ENCODE measurements at places on chromosomes 7 and 10.

DNA sequence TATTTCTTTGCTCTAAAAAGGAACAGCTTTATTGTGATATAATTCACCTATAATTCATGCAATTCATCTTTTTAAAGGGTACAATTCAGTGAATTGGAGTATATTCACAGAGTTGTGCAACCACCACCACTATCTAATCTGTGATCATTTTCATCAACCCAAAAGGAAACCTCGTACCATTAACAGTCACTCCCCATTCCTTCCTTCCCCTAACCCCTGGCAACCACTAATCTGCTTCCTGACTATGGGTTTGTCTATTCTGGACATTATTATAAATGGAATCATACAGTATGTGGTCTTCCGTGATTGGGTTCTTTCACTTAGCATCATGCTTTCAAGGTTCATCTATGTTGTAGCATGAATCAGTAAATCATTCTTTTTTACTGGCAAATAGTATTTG, 52.3 kb downstream of the MKI67 start:
- no peak for DNase-seq

- DNase-seq, result no peak
Observed at GRCh38 chr10:59126261-59126660, 50.2 kb upstream of the PHYHIPL start.

DNA sequence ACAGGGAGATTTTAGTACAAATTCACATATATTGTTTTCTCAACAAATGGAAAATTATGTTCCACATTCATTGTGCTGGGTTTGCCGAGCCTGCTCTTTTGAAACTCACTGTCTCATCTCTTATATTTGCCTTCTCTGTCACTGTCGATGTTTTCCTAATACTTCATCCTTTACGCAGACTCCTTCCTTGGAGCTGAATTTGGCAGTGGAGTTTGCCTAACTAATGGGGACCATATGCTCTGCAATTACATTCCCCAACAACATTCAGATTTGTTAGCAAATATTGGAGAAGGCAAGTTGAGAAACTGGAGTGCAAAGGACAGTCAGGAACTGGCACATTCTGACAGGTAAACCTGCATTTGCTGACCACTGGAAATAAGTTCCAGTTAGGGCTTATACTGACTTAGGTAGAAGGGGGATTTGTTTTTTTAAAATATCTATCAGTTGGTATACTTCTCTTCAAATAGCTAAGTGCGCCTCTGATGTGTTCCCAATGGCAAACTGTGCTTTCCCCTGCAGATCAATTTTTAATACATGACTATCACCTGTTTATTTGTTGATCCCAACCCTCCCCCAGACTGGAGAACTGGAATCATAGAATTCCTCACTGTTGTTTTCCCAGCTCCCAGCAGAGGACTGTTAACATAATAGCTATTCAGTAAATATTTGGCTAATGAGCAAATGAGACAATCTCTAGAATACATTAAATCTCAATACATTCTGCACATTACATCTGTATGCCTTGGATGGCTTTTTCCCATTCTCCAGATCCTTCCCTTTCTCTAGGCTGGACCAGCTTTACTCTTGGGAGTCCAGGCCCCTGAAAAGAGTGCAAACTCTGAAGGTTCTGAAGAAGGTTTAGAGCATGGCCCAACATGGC, 769.3 kb downstream of the KCNMA1 start:
- no peak for DNase-seq

- DNase-seq, result no peak
Observed at GRCh38 chr10:123808286-123808685, 83.3 kb downstream of the CPXM2 start.

DNA sequence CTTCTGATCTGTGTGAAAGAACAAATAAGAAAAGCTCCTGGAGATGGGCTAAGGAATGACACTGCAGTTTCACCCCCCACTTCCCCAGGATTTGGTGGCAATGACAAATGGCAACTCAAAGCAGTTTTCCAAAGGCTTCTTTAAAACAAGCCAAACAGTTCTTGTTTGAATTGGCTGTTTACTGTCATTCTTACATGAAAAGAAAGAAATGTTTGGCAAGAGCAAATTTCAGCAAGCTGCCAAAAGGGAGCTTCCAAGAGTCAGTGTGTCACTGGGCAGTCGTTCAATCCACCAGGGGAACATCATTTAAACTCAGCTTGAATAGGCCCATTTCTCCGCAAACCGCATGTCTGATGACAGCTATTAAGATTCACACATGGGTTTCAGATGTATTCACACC, 119.0 kb upstream of the RHOBTB1 start:
- DNase-seq, result no peak

DNA sequence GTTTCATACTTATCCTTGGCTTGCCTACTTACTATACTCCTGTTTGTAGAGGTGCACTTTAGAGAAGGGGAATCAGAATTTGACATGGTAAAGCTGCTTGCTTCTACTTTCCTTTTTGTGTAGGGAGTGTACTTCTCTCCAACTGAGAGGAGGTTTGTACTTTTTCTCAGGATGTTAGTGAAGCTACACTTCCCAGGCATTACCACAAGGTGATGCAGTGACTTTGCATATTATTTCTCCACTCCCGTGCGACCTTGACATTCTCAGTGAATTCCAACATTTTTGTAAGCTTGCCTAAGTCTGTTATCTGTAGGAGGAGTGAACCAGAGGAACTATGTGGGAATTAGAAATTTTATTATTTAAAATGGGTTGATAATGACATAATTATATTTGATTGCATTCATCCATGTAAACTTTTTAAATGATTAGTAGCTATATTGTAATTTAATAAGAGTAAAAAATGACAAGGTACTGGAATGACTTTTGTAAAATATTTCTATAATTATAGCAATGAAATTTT, 5.2 kb downstream of the TAX1BP1 start:
- DNase-seq, result no peak

DNA sequence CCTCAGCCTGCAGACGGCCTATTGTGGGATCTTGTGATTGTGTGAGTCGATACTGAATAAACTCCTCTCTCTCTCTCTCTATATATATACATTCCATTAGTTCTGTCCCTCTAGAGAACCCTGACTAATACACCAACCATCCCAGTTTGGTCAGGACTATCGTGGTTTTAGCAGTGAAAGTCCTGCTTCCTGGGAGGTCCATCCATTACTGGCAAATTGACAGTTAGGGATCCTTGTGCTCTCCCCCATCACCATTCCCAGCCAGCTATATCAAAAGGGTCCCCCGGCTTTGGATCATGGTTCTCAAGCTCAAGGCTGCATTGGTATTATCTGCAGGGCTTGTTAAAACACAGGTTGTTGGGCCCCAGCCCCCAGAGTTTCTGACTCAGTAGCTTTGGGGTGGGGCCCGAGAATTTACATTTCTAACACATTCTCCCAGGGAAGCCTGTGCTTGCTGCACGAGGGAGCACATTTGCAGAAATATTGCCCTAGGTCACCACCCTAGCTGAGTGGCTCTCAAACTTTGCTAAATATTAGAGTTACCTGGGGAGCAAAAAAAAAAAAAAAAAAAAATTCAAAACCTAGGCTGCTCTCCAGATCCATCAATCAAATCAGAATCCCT, 899.1 kb upstream of the AUTS2 start:
- DNase-seq, result no peak

- DNase-seq, result no peak
Observed at GRCh38 chr10:127944256-127944655, 37.4 kb downstream of the PTPRE start.

GRCh38 chr10:34670081-34670480, 145.0 kb downstream of the PARD3 start:
- DNase-seq, result no peak

- DNase-seq, result no peak
Observed at GRCh38 chr10:13660551-13660920, 73.8 kb downstream of the PRPF18 start.

DNA sequence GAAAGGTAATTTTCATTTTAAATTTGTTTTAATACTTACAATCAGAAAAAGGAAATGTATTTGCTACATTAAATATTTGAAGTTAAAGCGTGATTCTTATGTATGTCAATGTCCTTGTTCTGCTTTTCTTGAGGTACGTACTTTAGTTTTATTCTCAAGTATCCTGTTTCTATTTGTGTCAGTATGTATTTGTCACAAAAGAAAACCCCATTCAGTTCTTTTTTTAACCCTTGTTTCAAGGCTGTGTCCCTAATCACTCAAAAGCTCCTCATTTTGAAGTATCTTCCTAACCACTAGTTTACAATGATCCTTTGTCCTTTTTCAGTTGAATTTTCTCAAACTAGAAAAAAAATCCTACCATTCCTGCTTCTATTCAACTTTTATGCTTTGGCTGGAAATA, 25.2 kb downstream of the NHLRC2 start:
- no peak for DNase-seq

DNA sequence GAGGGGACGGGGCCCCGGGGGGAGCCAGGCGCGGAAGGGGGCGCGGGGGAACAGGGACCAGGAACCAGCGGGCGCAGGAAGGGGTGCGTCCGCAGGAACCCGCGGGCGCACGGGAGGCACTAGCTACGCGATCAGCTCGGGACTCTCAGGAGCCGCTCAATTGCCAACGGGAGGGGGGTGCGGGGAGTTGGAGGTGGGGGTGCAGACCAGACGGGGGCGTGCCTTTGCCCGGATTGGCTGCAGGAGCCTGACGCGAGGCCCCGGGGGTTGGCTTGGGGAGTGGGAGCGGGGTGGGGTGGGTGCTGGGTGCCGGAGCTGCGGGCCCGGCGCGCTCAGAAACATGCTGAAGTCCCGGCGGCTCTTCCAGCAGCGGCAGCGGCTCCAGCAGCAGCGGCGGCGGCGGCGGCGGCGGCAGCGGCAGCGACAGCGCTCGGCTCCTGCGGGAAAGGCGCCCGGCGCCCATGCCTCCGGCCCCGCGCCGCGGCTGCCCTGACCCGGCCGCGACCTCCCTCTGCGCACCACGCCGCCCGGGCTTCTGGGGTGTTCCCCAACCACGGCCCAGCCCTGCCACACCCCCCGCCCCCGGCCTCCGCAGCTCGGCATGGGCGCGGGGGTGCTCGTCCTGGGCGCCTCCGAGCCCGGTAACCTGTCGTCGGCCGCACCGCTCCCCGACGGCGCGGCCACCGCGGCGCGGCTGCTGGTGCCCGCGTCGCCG, at the start of gene ADRB1:
Gene ADRB1 (plus strand): TSS at position 335 of the 715 bp plus-strand sequence. CDS start 267 bp downstream, at position 602.
- DNase-seq, result peak; percentile 24

DNA sequence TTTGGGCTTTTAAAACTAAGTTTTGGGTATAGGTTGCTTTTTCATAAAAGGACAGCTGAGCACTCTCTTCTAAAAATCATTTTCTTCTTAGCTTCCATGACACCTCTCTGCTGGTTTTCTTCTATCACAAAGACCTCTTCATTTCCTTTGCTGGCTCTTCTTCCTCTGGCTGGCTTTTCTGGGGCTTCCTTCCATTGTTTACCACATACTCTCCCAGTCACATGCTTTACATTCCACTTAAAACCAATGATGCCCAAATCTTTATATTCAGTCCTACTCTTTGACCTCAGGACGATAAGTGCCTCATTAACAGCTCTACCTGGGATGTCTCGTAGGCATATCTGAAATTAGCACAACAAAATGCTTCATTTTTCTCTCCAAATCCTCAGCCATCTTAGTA, 26.8 kb downstream of the FAM133B start:
- no peak for DNase-seq

DNA sequence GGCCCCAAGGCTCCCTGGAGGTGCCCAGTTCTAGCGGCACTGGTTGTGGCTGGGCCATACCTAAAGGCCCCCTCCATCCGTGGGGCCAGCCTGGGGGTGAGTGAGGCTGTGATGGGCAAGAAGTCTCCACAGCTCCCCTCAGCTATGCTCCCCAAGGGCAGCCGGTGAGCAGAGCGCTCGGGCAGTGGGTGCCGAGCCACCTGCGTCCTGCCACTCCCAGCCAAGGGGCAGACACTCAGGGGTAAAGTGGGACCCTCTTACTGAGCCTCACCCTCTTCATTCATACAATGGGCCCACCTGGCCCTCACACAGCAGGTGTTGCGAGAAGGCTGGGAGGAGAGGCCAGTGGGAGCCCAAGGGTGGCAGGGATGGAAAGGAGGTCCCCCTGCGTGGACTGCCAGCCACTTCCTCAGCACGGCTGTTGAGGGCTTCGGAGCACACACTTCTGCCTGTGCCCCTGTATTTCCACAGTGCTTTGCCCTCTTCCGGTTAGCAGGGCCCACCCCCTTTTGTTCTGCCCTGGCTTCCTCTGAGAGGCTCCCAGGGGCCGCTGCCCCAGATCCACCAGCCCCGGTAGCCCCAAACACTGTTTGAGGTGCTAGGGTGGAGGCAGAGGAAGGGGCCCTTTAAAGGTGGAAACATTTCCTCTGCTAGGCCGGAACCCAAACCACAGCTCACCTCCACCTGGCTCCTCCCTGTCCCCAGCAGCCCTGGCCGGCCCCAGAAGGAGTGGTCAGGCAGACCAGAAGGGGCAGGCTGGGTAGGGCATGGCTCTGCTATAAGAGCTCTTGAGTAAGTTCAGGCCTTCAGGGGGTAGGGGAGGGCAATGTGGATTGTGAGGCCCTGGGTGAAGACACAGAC, 16.4 kb upstream of the C10orf105 start:
- DNase-seq, result peak; percentile 65

DNA sequence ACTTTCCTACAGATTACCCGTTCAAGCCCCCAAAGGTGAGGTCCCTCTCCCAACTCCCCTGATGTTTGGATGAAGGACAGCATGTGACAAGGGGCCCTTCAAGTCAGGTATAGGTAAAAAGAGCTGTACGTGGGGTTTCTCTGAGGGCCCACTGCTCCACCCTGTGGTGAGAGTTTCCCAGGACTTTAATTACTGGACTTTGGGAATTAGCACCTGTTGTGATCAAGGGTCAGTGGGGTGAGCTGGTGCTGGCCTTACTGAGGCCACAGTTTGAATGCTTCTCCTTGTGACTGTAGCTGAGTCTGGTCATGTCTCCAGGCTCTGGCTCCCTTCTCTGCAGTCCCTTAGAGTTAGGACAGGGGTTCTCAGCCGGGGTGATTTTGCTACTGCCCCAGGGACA, 16.8 kb downstream of the UBE2D4 start:
- no peak for DNase-seq

DNA sequence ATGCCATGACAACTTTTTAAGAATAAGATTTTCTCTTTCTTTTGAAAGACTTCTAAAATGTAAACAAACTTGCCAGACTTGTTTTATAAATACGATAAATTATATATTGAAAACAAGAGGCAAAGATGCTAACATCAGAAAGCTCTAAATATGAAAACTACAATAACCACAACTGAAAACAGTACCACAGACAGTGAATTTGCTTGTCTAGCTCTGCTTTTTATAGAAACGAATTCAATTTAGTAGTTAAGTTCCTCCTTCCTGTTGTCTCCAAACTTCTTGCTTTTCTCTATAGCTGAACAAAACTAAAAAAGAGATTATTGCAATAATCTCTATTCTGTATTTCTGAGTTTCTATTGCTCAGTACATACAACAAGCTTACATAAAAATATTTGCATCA, 147.4 kb downstream of the CALCR start:
- no peak for DNase-seq

DNA sequence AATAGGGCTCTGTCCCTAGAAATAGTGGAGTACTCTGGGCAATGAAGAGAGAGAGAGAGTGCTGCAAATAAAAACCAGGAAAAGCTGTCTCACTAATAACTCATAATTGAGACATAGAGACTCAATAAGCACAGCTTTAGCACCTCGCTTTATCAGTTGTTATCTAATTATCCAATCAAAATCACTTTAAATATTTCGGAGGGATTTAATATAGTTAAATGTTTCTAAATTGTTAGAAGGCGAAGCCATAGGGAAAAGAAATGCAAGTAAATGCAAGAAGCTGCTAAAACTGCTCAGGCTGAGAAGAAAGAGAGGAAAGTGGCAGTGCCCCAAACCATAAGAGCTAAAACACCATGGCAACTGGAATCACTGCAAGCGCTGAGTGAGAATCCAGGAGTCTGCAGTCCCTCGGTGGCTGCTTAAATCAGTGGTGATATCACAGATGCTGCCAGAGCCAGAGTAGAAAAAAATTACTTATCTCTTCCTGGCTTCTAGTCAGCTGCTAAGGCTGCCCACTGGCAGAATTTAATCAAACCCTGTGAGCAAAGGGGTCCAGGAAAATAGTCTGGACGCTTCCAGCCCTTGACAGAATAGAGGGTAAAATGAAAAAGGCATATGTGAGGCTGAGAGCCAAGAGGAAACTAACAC, 150.4 kb upstream of the CHRM2 start:
- no peak for DNase-seq
